ENCODE measurements at places on chromosomes 2 and 18.

- DNase-seq: no peak
Observed at GRCh38 chr2:3747032-3747654, 43.8 kb downstream of the DCDC2C start.

DNA sequence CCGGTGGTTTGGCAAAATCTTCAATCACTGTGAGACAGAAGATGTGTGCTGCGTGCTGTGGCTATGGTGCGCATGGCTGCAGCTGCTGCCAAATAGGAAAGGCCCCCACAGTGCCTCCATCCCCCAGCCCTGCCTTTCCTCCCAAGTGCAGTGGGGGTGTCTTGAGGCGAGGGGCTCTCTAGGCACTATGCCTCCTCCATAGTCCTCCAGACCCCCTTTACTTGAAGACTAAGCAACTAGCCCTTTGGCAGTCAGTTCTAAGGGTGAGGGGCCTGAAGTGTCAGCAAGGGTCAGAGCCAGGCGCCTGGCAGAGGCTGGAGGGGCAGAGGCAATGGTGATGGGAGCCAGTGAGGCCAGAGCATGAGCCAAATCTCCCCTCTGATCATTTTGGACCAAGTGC, 13.6 kb upstream of the TMEM185B start:
- DNase-seq: no peak

- DNase-seq: no peak
Observed at GRCh38 chr2:147479358-147479757, 365.5 kb upstream of the ACVR2A start.

DNA sequence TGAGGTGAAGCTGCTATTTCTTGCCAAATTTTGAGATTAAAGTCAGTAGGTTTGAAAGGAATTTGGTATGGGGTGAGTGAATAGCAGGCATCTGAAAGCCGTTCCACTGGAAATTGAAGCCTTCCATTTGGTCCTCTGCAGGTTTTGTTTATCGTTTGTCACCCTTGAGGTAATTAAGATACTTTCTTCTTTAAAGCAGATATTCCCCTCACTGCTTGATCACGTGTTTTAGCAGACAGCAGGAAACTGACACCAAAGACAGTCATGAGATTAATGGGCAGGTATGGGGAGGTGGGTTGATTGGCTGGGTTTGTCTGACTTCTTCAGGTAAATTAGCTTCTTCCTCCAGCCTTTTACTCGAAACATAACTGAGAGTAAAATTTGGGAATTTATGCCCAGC, 10.7 kb downstream of the LPIN1 start:
- DNase-seq: no peak

DNA sequence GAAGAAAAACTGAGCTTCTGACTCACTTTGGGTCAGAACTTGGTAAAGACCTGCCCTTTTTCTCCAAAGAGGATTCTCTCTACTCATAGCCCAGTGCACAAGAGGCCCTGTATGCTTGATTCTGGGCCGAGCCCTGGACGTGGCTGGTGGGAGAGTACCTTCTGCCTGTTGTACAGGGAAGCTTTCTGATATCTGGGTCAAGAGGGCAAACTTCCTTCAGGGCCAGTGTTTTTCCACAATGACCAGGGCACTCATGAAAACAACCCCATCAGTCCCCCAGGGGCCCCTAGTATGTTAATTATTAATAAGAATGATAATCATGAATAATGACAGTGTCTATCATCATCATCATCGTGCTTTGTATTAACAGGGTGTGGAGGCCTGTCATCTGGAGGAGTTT, 90.0 kb downstream of the TGFA start:
- no peak for DNase-seq

- DNase-seq: no peak
Observed at GRCh38 chr2:136714452-136714951, 50.8 kb upstream of the THSD7B start.

- DNase-seq: no peak
Observed at GRCh38 chr2:17672583-17673317, 80.9 kb downstream of the SMC6 start.

DNA sequence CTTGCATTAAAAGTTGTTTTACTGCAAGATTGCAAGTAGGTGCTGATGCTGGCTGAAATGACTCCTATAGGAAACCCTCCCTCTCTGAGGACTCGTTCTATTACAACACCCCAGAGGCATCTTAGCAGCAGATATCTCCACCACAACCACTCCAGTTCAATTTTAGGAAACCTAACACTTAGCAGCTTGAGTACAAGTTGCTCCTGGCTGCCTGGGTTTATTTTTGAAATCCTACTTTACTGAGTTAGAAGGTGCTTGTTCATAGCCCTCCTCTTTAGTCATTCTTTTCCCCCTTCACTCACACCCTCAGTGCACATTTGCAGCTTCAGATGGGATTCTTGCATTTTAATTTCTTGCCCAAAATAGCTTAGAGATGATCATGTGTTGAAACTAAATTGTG, 111.5 kb downstream of the MTCL1 start:
- DNase-seq: no peak

DNA sequence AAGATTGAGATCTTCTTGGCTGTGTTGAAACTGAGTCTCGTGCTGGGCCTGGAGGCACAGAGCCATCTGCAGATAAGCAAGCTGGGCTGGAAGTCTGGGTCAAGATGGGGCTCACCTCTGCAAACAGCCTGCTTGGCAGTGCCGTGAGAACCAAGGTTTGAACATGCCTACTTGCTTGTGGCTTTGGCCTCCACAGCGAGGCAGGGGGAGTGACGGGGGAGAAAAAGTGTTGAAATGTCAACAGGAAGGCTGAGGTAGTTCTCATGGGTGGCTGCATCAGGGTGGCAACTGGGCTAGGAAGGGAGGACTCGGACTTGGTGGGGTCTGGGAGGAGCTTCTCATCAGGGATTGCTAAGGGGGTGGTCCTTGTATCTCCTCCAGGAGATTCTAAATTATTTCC, 99.7 kb downstream of the THNSL2 start:
- DNase-seq: no peak

GRCh38 chr2:100643906-100644501, 81.2 kb downstream of the PDCL3 start:
- DNase-seq: no peak

DNA sequence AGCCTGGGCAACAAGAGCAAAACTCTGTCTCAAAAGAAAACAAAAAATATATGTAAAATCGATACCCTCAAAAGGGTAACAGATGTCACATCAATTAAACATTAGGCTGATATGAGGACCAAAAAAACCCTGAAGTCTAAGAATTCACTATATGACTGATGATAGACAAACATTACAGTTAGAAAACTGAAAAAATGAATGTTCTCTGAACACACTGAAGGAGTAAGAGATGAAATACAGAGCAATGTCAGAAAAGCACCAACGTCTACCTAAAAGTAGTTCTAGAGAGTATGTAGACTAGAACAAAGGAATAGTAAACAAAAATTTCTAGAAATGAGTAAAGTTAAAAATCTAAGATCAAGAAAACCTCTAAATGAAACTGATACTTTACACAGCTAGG, 81.9 kb downstream of the SLC66A3 start:
- DNase-seq: no peak

DNA sequence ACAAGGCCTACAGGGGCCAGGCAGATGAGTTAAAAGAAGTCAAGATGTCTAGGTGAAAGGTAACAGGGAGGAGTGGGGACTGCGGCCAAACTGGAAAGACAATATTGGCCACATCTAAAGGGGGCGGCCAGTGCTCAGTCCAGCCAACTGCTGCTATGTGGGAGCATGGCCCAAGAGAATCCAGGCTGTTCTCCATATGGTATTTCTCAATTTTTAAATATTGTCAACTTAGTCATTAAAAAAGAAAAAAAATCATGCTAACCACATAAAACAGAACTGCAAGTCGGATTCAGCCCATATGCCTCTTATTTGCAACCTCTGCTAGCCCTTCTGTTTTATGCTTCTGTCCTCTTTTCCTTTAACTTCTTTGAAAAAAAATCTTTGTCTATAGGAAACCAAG, 14.8 kb downstream of the TRABD2A start:
- no peak for DNase-seq

- no peak for DNase-seq
Observed at GRCh38 chr2:175253871-175254270, 72.4 kb upstream of the ATP5MC3 start.

GRCh38 chr2:66574701-66575624, 140.0 kb downstream of the MEIS1 start:
- no peak for DNase-seq

DNA sequence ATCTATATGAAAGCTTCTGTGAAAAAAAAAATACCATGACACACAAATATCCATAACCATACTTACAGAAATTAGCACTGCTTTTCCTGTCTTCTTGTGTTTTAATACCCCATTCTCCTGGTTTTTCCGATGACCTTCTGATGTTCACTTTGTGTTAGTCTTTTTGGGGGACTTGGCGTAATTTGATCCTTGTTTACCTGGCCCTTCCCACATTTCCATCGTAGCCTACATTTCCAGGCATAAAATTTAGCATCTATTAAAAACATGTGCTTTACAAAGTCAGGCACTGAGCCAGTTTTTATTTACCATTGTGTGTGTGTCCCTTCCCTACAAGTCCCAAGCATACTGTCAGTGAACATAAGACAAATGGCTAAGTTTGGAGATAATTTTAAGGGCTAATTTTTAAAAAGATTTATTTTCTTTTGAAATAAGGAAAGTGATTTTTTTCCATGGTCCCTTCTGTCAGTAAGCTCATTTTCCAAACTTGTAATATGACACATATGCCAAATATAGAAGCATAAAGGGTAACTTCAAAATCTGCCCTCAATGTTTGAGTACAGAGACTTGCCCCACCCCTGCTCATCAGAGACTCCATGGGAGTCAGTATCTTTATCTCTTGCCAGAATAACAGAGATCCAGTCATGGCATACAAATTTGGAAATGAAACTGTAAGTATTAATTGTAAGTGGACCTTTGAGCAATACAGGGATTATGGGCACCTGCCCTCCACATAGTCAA, 27.3 kb downstream of the SESTD1 start:
- no peak for DNase-seq

DNA sequence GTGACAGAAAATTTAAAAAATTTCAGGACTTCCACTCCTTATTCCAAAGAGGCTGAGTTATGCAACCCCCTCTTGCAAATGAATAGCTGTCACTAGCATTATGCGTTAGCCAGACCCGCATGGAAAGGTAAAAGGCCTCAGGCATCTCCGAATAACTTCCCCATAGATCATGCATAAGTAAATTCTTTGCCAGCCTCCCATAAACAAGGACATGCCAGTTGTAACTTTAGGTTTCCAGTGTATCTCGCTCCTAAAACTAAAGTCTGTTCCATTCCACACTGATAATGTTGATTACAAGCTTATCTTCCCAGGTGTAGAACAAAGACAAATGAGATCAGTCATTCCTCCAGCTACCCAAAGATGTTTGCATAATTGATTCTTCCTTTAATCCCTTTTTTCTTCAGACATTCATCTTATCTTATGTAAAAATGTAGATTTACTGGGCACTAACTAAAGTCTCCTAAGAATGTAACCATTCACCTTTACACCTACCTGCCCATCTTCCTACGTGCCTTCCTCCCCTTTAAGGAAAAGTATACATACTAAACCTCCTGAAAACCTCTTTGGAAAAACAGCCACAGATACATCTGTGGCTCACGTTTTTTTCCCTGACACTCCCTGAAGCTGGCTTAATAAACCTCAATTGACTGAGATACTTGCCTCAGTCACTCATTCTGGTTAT, 13.6 kb upstream of the NFU1 start:
- DNase-seq: no peak

DNA sequence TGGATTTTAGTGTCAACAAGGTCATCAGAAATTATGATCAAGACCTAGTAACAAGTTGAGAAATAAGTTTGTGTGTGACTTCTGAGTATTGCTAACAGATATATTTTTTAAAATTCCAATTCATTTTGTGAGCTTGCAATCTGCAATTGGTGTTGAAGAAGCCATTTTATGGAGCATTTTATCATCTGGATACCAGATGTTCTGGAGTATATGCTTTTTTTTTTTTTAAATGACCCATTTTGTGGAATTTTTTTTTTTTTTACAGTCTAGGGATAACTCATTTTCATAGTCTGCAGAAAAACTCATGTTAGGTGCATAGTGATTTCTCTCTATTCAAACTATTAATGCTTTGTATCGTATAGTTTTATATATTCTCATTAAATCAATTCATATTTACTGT, 12.6 kb downstream of the QPCT start:
- DNase-seq: no peak

GRCh38 chr2:69917852-69918251, 2.9 kb downstream of the MXD1 start:
- no peak for DNase-seq

Measured in stimulated activated CD8-positive, alpha-beta memory T cell treated with anti-CD3 and anti-CD28 coated beads, Interleukin-7, amount 100 ng/mL, for 24 hours (primary cell).